HFFc6 (cell line): ENCODE measurements at places on chromosomes 4 and X. TPM values are rescaled to one million over a fixed set of nuclear protein-coding genes. Genes with fewer than 3 reads are reported as not detected.

- peak; percentile 66 for DNase-seq
These were observed 247.1 kb upstream of the ETNPPL start for GRCh38 chr4:109009909-109010308.

DNA sequence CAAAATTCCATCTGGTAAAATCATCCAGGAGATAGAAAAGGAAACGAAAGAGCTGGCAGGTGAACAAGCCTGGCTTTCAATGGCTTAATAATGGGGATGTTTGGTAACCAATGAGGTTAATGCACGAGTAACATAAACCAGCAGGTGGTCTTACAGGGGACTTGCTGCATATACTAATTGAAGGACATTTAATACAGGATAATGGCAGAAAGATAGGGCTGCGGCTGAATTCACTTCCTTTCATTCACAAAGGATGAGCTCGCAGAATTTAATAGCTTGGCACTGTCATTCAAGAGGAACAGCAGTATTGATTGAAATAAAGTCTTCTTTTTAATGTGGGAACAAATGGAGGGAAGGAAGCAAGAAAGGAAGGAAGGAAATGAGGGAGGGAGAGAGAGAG lies 156.3 kb upstream of the RAI2 start:
- DNase-seq: no peak

GRCh38 chrX:71167031-71167781 lies 22.6 kb downstream of the NLGN3 start:
- no peak for DNase-seq

DNA sequence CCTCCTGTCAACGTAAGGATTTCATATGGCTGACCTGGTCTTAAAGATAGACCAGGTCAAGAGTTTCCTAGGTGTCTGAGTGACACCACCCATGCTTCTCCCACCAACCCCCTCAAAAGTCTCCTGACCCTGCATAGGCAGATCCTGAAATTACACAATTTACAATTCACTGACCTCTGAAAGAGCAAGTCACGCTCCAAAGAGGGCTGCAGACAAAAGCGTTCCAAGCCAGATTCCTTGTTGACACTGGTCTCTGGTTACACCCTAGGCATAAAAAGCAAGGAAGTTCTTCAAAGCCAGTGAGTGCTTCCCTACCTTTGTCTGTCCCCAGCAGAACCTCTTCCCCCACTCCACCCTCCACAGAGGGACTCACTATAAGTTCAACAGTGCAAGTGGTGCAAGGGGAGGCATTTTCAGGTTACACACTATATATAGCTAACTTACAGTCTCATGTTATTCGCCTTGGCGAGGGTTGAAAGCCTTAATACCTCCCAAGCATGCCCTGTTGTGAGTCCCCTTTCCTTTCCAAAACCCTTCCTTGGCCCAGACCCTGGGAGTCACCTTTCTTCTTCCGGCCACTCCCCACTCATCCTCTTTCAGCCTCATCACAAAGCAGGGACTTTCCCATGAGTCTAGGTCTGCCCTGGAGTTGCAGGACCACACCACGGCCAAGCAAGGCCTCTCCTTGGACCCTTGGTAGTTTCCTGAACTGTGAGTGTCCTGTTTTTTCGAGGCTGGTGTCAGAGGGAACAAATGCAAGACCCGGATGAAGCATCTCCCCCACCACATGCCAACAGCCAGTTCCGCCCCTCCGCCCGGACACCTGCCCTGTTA lies 58.0 kb upstream of the KLF3 start:
- DNase-seq: no peak

GRCh38 chrX:129686422-129686948 lies 31.7 kb upstream of the APLN start:
- no peak for DNase-seq

GRCh38 chr4:156505341-156505955 lies 466.2 kb downstream of the PDGFC start:
- no peak for DNase-seq

EGF gene
- 1.7 to 2.2 TPM (median 2.0 TPM) in 3 replicates for total RNA-seq

CENPC gene
- 7.6 to 9.1 TPM (median 8.0 TPM) in 3 replicates for total RNA-seq

DNA sequence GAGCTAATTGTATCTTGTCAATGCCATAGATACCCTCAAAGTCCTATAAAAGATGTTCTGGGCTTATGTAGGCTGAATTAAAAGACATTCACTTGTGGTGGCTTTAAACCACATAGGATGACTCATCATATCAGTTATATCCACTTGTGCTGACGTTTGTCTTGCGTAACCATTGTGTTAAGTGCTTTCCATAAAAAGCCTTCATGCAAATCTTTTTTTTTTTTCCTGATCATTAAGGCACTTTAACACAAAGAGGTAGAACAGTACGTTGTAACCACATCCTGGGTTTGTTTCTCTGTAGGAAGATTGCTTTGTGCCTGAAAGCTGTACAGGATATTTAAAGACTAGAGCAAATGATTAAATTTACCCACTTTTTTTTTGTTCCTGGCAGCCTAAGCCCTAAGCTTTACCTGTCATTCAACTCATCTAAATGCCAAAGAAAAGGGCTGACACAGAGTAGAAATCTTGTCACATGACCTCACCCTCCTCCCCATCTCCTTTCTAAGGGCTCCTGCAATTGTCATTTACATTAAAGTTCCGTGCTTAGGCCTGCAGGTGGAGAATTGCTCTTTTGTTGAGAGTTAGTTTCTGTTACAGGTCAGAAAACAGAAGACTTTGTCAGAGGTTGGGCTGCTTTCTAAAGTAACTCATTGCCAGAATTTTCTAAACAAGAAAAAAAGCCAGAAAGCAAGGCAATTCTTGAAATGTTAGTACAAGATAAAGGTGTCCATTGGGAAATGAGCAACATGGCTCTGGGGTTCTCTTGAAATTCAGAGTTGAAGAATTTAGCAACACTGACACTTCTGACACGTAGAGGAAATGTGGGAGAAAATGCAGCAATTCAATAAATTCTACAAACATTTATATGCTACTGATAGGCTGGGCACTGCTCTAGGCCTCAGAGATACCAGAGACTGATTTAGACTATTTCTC lies 555.6 kb downstream of the PPARGC1A start:
- no peak for DNase-seq

GAGE13 gene
- total RNA-seq: not detected in 3 replicates

- peak; percentile 94 for DNase-seq
These were observed 633.0 kb upstream of the FAM241A start for GRCh38 chr4:111512081-111512783.

DNA sequence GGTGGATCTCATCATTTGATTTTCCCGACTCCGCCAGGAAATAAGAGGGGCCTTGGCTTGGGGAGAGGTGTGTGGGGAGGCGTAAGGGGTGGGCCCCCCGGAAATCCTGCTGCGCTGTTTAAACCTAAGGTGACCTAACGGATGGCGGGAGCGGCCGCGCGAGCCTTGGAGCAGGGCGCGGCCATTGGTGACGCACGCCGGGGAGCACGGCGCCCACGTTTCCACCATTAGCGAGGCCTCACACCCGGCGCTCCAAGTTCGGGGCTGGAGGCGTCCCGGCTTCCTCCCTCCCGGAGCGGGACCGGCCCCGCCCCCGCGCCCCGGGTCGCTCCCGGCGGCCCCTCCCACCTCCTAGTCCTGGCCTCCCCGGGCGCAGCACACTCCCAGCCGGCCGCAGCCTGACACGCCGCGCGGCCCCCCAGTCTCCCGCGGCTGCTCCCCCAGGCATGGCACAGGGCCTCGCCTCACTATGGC lies at the start of gene SMS:
TSS of gene SMS (plus strand) at position 354 of the 474 bp plus-strand sequence. CDS start at position 470, 116 bp downstream.
- peak; percentile 61 for DNase-seq
